PC-9 (cell line): ENCODE measurements at places on chromosomes 7 and 10. TPM values are rescaled to one million over a fixed set of nuclear protein-coding genes. Genes with fewer than 3 reads are reported as not detected.

- no peak for DNase-seq
Observed at GRCh38 chr10:124703778-124704427, 40.3 kb downstream of the FAM53B start.

GRCh38 chr7:2802504-2803341, 41.4 kb downstream of the GNA12 start:
- DNase-seq, result peak; percentile 49

SMKR1 gene
- total RNA-seq, result 8.3 and 8.9 TPM in 2 replicates

DNA sequence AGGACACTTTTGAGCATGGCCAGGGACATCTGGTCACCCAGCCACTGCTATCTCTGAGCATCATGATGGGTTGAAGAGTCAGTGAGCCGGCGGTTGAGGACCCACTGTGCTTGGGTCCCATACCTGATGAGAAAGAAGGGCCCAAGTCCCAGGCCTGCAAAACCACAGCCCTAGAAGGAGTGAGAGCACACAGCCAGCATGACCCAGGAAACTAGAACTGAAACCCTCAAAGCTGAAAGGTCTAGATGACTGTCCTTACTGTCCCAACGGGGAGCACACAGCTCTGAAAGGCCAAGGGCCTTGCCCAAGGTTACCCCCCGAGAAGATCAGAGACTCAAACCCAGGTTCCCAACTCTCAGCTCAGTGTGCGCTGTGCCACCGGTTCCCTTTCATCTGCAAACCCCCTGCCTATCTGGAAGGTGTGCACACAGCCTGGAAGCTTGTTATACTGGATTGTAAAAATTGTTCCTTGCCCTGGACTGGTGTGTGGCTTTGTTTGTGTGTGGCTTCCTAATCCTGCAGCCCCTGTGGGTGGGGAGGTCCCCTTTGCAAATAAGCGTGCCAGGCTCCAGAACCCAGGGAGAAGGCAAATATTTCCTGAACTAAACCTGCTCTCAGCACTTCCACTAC, 22.6 kb upstream of the PSAP start:
- no peak for DNase-seq

GRCh38 chr10:95628786-95629185, 27.7 kb downstream of the ALDH18A1 start:
- peak; percentile 59 for DNase-seq

DNA sequence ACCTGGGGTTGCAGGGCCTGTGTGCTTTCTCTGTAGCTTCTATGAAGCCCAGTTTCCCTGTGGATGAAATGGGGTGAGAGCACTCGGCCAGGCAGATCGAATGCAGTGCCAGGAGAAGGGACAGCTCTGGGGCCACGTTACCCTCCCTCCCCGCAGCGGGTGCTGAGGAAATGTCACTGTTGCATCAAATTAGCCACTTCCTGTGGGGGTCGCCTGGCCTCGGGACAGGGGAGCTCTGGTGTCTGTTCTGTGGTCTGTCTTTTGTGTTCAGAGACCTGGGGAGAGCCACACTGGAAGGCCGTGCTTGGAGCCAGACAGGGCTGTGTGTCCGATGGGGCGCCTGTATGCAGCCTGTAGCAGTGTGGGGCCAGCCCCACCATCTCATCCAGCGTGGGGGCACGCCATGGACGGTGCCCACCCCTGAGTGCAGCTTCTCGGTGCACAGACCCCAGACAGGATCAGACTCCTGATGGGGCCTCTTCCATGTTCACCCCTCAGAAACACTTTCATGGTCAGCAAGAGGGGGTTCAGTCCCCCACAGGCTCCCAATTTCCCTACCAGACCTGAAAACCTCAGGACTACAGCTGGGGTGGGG, 13.6 kb downstream of the TTYH3 start:
- no peak for DNase-seq

- no peak for DNase-seq
Observed at GRCh38 chr10:81019029-81019890, 481.6 kb downstream of the SH2D4B start.

DNA sequence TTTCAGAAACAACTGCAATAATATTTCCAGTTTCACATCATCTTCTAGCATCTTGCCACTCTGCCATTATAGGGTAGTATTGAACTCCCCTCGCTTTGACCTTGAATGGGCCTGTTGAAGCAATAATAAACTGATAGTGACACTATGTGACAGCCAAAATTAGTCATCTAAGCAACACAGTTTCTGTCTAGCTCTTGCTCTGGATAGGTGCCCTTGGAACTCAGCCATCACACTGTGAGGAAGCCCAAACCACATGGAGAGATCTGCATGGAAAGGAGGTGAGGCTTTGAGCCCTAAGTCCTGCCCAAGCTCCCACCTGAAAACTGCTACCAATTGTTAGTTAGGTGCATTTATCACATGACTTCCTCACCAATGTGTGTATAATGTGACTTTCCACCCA, 18.1 kb upstream of the KCND2 start:
- DNase-seq, result no peak

- no peak for DNase-seq
Observed at GRCh38 chr10:34033078-34033477, 698.6 kb upstream of the NRP1 start.

GRCh38 chr7:124263232-124263827, 230.5 kb upstream of the TMEM229A start:
- DNase-seq, result no peak

DNA sequence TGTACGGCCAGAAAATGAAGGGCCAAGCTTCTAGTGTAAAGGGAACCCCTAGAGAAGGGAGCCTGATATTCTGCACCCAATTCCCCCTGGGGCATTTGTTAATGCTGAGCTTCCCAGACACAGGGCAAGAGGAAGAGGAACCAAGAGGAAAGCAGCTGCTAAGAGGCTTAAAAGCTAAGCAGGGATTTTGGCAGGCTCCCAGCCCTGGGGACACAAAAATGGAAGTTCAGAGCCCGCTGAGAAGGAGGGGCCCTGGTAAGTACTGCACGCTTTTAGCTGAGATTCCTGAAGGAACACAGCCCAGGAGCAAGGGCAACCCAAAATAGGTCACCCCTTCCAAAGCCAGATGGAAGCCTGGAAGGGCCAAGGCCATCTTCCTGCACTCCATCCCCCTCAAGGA, 387.3 kb upstream of the MGMT start:
- no peak for DNase-seq

CPEB3 gene
- total RNA-seq, result 1.1 and 1.4 TPM in 2 replicates

HOGA1 gene
- 3.4 and 4.4 TPM in 2 replicates for total RNA-seq

DNA sequence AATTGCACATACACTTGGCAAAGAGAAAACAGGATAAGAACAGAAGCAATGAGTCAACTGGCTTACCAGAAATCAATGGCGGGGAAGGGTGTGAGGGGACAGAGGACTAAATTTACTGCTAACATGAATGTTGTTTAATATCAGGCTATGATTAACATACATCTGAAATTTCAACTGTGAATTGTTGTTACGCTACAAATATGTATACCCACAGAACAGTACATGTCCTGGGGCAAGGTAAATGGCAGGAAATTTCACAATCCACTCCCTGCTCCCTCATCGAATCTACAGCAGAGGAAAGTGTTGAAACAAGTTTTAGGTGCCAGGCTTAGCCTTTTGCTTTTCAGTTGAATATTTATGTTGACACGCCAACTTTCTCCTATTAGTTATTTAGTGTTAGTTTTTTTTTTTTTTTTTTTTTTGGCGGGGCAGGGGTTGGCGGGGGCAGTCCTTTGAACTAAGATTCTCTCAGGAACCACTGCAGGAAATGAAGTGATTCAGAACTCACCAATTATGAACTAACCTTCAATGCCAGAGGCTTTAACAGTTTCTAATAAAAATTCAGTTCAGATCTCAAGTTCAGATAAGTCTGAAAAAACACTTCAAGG, 99.0 kb downstream of the UBE2H start:
- DNase-seq, result peak; percentile 93
